RWPE2 (cell line): ENCODE measurements at places on chromosomes 1 and 21.

GRCh38 chr1:165174491-165174890 is 182.0 kb downstream of the LMX1A start:
- no peak for DNase-seq

GRCh38 chr1:39481289-39481688 is 10.1 kb upstream of the BMP8A start:
- DNase-seq, result no peak

DNA sequence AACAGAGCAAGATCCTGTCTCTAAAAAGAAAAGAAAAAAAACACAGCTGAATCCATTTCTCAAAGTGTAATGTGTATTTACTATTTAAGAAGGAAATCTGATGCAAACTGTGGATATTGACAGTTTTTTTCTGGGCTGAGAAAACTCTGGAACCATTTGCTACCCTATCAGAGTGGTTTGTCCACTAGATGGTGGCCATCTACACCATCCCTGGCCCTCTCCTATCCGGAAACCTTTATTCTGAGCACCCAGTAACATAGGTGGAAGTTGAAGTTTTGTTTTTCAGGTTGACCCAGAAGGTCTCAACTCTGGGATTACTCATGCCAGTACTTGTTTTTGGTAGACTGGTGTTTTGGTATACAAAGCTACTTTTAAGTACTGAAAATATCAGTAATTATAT is 20.2 kb downstream of the ECHDC2 start:
- DNase-seq, result no peak

- DNase-seq, result no peak
Measured at GRCh38 chr1:114310695-114311271, 157.1 kb upstream of the SYT6 start.

GRCh38 chr1:110163591-110163990 is 13.3 kb downstream of the SLC6A17 start:
- DNase-seq, result no peak

DNA sequence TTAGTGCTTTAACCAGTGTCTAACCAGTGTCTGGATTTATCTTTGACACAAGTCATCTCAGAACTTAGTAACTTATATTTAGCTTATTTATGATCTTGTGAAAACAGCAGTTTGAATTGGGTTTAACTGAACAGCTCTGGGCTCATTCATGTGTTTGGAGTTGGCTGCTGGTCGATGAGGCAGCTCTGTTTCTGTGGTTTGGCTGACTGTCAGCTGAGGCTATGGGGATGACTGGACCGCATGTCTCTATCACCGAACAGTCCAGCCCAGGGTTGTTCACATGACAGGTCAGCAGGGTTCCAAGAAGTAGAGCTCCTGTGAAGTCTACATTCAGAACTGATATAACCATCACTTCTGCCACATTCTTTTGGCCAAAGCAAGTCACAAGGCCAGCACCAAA is 29.1 kb upstream of the C21orf91 start:
- DNase-seq, result peak; percentile 63

- no peak for DNase-seq
Measured at GRCh38 chr1:115317101-115318012, 20.7 kb downstream of the NGF start.

GRCh38 chr1:25815208-25816111 is 4.3 kb upstream of the MTFR1L start:
- no peak for DNase-seq

DNA sequence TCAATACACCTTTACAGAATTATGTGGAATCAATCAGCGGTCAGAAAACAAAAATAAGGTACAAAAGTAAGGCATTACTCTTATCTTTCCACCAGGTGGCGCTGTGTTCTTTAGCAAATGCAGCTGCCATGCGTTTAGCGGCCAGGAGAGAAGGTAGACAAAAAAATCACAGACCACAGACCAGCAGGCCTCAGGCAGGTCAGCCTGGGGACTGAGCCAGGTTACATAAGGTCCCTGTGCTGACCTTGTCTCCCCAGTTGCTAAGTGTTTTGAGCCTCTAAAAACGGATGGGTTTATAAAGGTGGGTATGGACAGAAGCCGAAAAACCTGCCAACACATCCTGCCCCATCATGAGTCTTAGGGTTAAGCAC is 2.8 kb downstream of the RGS16 start:
- no peak for DNase-seq

GRCh38 chr1:1594602-1595260 is 5.2 kb downstream of the FNDC10 start:
- DNase-seq, result no peak
